A549 treated with GW870086 at 1 μM for 4 hours (cell line): ENCODE measurements at places on chromosomes 12 and 14. TPM values are rescaled to one million over a fixed set of nuclear protein-coding genes. Genes with fewer than 3 reads are reported as not detected.

Gene ALDH1L2
- 2.7 to 3.7 TPM (median 3.6 TPM) in 5 replicates for total RNA-seq

Gene KRT78
- 0.06 to 0.25 TPM in 2 of 5 replicates, not detected in the others for total RNA-seq

Gene C3AR1
- not detected in 5 replicates for total RNA-seq

Gene TMEM121
- 4.6 to 8.8 TPM (median 8.2 TPM) in 5 replicates for total RNA-seq

Gene BCAT1
- total RNA-seq, result 10.4 to 14.9 TPM (median 12.2 TPM) in 5 replicates

Gene MGST1
- total RNA-seq, result 730 to 847 TPM (median 792 TPM) in 5 replicates

Gene LTBP2
- 9.7 to 13.1 TPM (median 11.0 TPM) in 5 replicates for total RNA-seq

Gene TAS2R9
- not detected in 5 replicates for total RNA-seq

Gene DDX23
- 71.7 to 79.1 TPM (median 78.2 TPM) in 5 replicates for total RNA-seq

Gene CCDC197
- total RNA-seq, result not detected in 5 replicates

Gene MANSC4
- total RNA-seq, result not detected in 5 replicates

Gene EEF1AKMT3
- 4.8 to 6.8 TPM (median 5.0 TPM) in 5 replicates for total RNA-seq

Gene RERGL
- not detected in 5 replicates for total RNA-seq

Gene GDF3
- total RNA-seq, result not detected in 5 replicates

Gene PTPRR
- 0.21 to 0.43 TPM (median 0.32 TPM) in 4 of 5 replicates, not detected in the other for total RNA-seq
